ENCODE measurements at places on chromosomes 5 and 9. TPM values are rescaled to one million over a fixed set of nuclear protein-coding genes. Genes with fewer than 3 reads are reported as not detected.

DNA sequence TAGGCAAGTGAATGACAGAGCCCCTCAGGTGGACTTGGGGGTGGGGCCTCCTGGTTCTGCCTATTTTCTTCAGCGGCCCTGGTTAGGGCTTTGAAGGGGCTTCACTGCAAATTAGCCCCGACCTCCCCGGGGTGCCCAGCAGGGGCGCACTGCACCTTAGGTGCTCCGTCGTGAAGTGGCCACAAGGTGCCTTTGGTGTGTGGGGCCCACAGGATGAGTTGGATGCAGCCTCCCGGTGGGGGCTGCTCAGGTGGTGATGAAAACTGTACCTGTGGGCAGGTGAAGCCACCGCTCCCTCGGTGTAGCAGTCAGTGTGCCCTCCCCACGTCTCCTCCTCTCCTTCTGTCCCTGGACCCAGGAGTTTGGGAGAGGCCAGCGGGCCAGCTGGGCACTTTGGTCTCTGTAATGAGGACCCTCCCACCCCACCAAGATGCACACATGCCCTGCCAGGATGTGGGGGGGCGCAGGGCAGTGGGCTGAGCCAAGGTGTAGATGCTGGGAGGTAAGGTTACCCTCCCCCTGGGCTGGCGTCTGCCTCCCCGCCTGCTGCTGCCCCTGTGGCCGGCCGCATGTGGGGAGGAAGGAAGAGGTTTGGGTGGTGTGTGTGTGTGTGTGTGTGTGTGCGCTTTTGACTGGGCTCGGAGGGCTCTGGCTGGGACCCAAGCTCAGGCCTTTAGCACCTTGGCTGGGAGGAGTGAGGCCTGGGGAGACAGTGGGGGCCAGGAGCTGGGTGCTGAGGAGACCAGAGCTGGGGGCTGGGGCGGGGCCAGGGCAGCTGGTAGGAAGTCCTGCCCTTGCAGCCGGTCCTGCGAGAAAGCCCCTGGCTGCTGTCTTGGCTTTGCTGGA lies 55.6 kb downstream of the RXRA start:
- no peak for DNase-seq

- DNase-seq = no peak
These were observed 1062.6 kb downstream of the NR2F1-AS1 start for GRCh38 chr5:92518318-92518904.

GRCh38 chr5:112691758-112692157 lies 45.9 kb upstream of the APC start:
- DNase-seq = no peak

DNA sequence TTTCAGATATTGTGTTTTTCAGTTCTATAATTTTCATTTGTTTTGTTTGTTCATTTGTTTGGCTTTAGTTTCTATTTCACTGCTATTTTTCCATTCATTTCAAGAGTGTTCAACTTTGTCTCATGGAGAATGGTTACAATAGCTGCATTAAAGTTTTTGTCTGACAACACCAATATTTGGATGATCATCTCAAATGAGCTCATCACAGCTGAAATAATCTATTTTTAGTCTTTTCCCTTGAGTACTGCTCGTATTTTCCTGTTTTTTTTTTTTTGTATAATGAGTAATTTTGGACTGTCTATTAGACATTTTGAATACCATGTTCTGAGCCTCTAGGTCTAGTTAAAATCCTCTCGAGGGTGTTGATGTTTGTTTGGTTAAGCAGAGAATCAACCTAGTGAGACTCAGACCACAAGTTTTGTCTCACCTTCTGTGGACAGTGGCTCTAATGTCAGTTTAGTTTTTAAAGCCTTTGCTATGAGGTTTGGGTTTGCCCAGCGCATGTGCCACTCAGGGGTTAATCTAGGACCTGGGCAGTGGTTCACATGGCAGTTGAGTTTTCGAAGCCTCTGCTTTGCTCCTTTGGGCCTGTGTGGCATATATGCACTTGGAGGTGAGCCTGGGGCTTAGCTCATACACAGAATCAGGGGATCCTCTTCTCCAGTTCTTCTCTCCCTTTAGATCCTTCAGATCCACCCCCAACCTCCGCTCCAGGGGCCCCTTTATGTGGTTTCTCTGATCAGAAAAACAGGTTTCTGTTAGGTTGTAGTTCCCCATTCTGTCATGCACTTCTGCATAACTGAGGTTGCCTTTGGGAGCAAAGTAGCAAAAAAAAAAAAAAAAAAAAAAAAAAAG lies 79.8 kb downstream of the ARSB start:
- DNase-seq = no peak

GRCh38 chr5:149632311-149633251 lies 51.3 kb downstream of the ARHGEF37 start:
- DNase-seq = no peak

- peak; percentile 62 for DNase-seq
These were observed 94.0 kb downstream of the ACTL7B start for GRCh38 chr9:108761655-108762347.

GRCh38 chr5:110968246-110969005 lies 103.1 kb upstream of the TSLP start:
- DNase-seq = no peak

- no peak for DNase-seq
These were observed 8.6 kb upstream of the PSAT1 start for GRCh38 chr9:78288214-78288892.

GRCh38 chr5:51416149-51416548 lies 32.9 kb downstream of the ISL1 start:
- no peak for DNase-seq

DNA sequence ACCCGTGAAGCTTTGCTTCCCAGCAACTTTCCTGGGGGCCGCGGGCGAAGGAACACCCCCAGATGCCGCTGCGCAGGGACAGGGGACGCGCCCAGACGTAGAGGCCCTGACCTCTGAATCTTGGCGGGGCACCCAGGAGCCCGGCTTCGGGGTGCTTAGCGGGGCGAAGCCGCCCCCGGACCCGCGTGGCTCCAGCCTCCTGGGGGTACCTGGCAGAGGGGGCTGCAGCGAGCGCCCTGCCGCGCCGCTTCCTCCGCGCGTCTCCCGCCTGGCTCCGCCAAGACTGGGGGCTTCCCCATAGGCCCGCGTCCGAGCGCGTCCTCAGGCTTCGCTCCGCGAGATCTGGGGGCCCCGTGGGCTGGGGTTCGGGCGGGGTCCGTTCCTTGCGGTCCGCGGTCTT lies 23.0 kb upstream of the ZNF782 start:
- DNase-seq = no peak

GRCh38 chr5:218457-219291 lies 554 bp downstream of the SDHA start:
- peak; percentile 66 for DNase-seq

GRCh38 chr9:16485575-16486321 lies 384.7 kb downstream of the BNC2 start:
- no peak for DNase-seq

DNA sequence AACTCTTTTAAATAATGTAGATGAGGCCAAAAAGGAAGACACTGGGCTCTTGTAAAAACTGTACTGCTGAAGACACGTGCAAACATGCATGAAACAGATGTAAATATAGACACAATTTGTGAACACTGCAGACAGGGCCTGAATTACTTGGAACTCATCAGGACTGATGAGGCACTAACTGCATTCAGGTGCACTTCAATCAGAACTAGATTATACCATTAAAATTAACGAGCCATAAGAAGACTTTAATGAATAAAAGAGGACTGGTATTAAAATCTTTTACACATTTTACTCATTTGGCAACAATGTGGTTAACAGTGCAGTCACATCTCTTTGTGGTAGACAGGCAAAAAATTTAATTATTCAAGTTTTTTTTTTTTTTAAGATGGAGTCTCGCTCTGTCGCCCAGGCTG lies 13.4 kb upstream of the ZCCHC9 start:
- DNase-seq = no peak

DNA sequence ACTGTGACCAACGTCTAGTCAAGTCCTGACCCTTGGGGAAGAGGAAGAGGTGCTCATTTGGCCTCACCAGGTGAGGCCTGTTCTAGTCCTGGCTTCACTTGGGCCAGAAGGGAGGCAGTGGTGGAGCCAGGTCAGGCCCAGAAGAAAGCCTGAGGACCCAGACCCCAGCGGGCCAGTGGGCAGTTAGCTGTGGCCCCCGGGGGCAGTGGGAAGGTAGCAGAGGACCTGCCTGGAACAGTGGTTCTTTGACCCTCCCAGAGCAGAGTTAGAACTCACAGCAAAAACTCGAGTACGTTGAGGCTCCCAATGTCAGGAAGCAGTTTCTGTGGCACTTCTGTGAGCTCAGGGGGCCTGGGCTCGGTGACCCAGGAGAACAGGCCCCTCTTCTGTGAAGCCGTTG lies 66.0 kb upstream of the GARNL3 start:
- no peak for DNase-seq

DNA sequence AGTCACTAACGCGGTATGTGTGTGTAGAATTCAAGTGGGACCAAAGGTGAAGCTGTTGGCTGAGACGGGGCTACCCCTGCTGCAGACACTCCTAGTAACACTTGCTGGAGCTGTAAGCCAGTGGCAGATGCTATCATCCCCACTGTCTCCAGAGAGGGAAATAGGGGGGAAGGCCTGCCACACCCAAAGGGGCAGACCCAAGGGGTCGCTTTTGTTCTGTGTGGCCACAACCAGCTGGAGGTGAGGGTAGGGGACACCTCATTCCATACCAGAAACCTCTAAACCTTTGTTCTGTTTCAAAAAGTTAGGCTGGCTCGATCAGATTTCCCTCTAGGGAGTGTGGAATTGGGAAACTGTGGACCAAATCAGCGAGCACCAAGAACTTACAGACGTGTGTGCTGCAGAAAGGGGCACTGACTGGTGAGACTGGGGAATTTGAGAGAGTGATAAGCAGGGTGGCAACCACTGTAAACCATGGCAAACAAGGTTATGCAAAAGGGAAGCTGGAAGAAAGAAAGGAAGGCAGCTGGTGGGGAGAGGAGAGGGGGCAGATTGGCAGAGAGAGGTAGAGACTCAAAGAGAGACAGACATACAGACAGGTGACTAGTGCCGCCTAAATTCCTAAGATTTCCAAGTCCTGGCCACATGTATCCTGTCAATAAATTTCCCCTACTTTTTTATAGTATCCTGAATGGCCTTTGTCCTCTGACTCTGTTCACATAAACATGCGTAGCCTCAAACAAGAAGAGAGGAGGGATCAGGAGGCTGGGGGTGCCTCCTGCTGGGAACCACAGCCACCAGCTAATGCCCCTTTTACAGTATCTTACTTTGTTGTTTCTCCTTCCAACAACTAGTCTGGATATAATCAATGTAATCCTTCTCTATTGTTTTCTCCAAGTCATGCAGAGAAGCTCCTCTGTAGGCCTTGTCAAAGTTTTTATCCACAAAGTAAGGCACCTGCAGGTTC lies 15.6 kb upstream of the SPATA24 start:
- no peak for DNase-seq

GRCh38 chr9:130034570-130034969 lies 8.4 kb downstream of the FNBP1 start:
- no peak for DNase-seq

GRCh38 chr5:39400713-39401578 lies 23.8 kb downstream of the DAB2 start:
- DNase-seq = no peak

GRCh38 chr9:98161851-98162250 lies 30.6 kb downstream of the CORO2A start:
- no peak for DNase-seq

GRCh38 chr5:178931846-178932760 lies 8.9 kb upstream of the ZNF454 start:
- no peak for DNase-seq

DNA sequence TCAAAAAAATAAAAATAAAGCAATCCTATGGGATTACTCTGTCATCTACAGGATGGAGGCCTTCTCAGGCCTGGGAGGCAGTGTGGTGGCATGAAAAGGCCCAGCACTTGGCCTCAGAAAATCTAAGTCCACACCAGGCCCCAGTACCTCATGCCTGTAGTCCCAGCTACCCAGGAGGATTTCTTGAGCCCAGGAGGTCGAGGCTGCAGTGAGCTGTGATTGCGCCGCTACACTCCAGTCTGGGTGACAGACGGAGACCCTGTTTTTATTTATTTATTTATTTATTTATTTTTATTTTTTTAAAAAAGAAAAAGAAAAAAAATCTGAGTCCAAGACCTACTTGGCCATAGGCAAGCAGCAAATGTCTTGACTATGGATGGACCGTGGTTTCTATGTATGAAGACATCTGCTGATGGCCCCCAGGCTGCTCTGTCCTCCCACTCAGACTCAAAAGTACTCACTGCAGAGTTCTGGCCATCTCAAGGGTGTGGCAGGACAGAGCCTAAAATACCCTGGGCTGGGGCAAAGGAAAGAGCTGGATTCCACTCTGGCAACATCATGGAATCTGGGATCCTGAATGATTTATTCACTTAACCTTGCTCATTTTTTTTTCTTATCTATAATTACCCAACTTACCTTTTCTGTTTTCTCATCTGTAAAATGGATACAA lies 55.0 kb downstream of the ARHGEF37 start:
- no peak for DNase-seq

DNA sequence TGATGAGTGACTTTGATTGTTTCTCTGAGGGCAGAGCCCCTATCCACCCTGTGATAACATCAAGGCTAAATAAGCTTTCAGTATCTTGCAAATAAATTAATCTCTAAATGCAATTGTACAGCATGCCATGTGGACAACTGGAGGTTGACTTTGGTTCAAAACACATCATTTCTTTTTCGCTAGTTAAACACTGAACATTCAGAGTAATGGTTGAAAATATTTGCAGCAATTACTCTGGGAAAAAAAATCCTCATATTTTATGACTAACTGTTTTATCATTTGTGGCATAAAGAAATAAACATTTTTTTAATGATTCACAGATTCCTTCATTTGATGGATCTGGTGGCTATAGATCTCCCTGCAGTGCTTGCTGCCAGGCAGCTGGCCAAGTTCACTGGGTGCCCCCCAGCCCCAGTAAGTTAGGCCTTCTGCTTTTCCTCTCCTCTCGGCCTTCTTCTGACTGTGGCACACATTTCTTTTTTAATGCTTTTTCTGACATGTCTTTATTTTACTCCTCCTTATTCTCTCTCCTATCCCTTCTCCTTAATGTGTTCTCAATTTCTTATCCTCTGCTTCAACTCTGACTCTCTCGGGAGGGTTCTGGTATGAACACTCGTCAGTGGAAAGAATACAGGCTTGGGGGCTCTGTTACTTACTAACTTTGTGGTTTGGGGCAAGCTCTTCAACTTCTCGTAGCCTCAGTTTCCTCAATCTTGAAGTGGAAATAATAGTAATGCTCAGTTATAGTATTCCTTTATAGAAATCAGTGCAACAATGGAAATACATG lies 69.6 kb downstream of the ADAMTSL1 start:
- DNase-seq = no peak

DNA sequence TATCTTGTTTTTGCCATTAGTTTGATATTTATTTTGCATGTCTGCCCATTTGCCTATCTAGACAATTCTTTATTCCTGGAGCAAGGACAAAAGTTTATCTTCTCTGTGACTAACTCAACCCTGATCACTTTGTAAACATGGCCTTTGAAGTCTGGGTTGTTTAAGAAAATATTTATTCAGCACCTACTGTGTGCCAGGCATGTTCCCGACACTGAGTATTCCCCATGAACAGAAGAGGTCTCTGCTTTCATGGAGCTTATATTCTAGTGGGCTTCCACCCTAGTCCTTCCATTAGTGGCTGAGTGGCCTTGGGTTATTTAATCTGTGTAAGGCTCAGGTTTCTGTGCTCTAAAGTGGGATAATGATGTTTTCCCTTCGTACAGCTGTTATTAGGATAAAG lies 49.7 kb downstream of the SEMA6A start:
- no peak for DNase-seq

DNAJC25 gene
- 7.4 TPM for total RNA-seq

CDO1 gene
- 136 TPM for total RNA-seq

ADAMTS12 gene
- 0.54 TPM for total RNA-seq

BDP1 gene
- 37.0 TPM for total RNA-seq

MLANA gene
- not detected for total RNA-seq

All from glutamatergic neuron (in vitro differentiated cells).